ENCODE measurements at places on chromosomes 7 and 10. TPM values are rescaled to one million over a fixed set of nuclear protein-coding genes. Genes with fewer than 3 reads are reported as not detected.

DNA sequence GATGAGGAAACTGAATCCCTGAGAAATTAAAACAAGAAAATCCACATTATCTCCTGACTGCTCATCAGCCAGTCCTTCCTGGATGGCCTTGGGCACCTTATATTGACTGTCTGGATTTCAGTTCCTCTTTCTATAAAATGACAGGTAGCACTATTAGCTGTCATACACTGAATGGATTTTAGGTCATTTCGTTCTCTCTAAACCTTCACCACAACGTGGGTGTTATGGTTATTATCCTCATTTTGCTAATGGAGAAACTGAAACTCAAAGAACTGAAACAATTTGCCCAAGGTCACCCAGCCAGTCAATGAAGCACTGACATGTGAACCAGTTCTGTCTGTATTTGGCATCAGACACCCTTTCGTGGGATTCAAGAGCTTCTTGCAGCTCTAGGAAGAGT, 193.8 kb downstream of the CYP26A1 start:
- DNase-seq = no peak

- DNase-seq = no peak
Measured at GRCh38 chr7:65004575-65004974, 1.9 kb downstream of the ERV3-1 start.

ACBD7 gene
- total RNA-seq = 0.21 TPM

MYO1G gene
- 3.1 TPM for total RNA-seq

- no peak for DNase-seq
Measured at GRCh38 chr10:66958466-66958865, 32.6 kb downstream of the LRRTM3 start.

GRCh38 chr10:112678581-112678980, 231.6 kb downstream of the VTI1A start:
- DNase-seq = no peak

CALML5 gene
- total RNA-seq = not detected

- peak; percentile 52 for DNase-seq
Measured at GRCh38 chr10:59817773-59818172, 64.5 kb upstream of the MRLN start.

TAF6 gene
- total RNA-seq = 30.6 TPM

CTBP2 gene
- 36.8 TPM for total RNA-seq

TAS2R41 gene
- not detected for total RNA-seq

GRCh38 chr7:42359946-42360345, 122.9 kb upstream of the GLI3 start:
- no peak for DNase-seq

LGI1 gene
- not detected for total RNA-seq

- DNase-seq = no peak
Measured at GRCh38 chr10:116112232-116113231, 160.5 kb downstream of the GFRA1 start.

- no peak for DNase-seq
Measured at GRCh38 chr7:43537765-43538403, 45.0 kb upstream of the STK17A start.

DNA sequence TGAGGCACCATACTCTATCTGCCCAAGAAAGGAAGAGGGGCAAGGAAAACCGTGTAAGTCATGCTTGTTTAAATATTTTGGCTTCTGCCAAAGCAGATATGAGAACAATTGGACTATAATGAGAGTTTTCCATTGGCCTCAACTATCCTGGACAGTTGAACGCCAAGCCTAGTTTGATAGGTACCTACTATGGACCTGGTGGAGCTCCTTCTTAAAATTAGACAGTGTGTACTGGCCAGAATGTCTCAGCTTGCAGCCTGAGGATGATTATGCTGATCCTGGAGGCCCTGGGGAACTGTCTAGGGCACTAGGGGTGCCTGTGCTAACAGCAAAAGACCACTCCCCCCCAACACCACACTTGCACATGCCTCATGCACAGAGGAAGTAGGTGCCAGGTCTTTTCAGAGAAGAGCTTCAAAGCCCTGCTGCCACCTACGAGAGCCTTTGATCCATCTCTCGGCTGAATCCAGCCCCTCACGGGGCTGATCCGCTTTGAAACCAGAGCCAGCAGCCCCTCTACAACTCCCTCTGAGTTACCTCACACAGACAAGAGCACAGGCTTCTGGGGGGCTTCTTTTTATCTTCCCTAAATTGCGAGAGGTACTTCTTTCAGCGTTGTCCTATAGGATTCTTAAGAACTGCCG, 473.8 kb upstream of the GALNT17 start:
- DNase-seq = no peak

DNA sequence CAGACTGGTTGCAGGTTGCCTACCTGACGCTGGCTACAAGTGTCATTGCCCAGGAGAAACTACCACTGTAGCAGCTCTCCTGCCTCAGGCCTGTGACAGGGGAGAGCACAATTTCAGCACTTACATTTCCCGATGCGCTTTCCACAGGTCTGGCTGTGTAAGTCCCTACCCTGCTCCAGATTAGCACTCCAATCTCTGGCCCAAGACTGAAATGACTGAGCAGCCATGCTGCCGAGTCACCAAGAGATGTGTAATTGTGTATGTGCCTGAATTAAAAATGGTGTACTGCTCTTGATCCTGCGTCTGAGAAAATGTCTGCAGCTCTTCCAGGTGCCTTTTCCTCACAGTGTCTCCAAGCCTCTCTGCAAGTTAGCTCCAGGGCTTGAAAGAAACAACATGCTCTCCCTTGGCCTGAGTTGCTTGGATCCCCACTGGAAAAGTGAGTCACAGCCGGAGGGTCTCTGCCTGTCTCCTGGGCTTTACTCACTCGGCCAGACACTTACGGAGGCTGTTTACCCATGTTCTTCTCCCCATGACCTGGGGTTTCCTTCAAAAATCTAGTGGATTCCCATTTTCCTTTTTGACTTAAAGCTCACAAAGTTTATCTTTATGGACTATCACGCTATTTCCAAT, 1001.7 kb upstream of the KCND2 start:
- DNase-seq = no peak

GIMAP6 gene
- 35.4 TPM for total RNA-seq

Data from left cardiac atrium (tissue), 4 donors.